ENCODE measurements at places on chromosomes 13 and 19.

- DNase-seq = no peak
Observed at GRCh38 chr19:11063434-11063833, 25.8 kb upstream of the LDLR start.

GRCh38 chr13:103487841-103488240 lies 421.6 kb upstream of the SLC10A2 start:
- no peak for DNase-seq

GRCh38 chr13:98581971-98582702 lies 5.2 kb upstream of the STK24 start:
- no peak for DNase-seq

GRCh38 chr19:43439032-43439708 lies 24.5 kb downstream of the TEX101 start:
- DNase-seq = no peak

DNA sequence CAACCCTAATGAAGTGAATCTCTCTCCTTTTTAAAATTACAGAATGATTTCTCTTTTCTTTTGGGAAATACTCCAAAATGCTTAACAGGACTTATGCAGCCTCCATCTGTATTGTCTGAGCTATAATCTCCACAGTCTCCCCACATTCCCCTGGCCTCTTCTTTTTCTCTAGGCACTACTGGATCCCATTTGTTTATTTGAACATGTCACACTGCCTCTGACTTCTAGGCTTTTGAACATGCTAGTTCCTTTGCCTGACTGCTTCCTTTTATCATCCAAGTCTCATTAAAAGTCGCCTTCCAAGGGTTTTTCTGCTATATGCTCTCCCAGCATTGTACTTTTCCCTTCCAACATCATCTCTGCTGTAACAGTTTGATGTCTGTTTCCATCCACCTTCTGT lies 548.7 kb downstream of the PCDH9 start:
- DNase-seq = no peak

DNA sequence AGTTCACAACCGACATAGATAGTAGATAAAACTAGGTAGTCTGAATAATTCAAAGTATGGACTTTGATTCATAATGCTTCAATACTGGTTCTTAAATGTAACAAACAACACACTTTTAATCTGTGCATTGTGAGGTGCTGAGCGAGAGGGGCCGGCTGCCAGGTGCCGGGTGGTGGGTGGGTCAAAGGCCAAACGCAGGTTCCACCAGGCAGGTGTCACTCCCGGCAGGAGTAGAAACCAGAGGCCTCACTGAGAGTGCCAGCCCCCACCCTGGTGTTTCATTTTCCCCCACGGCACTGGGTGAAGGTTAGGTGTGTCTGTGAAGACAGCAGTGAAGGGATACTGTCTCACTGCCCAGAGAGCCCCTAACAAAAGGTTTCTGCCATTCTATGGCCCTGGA lies 4.2 kb upstream of the TUBGCP3 start:
- DNase-seq = no peak

GRCh38 chr13:74006666-74007065 lies 127.5 kb downstream of the KLF12 start:
- DNase-seq = no peak

DNA sequence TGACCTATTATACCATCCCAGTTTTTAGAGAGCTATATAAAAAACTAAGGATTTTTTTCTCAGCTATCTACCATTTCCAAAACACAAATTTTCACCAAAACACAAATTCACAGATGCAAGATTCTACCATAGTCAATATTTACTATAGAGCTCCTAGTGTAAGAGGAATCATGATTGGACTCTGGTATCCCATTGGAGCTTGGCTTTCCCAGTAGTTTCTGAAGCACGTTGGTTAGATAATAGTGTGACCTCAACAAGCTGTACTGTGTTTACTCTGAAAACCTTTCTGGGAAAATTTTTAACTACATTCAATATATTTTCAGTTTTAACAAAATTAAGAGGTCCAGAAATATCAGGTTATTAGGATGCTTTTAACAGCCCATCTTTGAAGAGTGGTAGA lies 660.6 kb upstream of the SLC10A2 start:
- no peak for DNase-seq

DNA sequence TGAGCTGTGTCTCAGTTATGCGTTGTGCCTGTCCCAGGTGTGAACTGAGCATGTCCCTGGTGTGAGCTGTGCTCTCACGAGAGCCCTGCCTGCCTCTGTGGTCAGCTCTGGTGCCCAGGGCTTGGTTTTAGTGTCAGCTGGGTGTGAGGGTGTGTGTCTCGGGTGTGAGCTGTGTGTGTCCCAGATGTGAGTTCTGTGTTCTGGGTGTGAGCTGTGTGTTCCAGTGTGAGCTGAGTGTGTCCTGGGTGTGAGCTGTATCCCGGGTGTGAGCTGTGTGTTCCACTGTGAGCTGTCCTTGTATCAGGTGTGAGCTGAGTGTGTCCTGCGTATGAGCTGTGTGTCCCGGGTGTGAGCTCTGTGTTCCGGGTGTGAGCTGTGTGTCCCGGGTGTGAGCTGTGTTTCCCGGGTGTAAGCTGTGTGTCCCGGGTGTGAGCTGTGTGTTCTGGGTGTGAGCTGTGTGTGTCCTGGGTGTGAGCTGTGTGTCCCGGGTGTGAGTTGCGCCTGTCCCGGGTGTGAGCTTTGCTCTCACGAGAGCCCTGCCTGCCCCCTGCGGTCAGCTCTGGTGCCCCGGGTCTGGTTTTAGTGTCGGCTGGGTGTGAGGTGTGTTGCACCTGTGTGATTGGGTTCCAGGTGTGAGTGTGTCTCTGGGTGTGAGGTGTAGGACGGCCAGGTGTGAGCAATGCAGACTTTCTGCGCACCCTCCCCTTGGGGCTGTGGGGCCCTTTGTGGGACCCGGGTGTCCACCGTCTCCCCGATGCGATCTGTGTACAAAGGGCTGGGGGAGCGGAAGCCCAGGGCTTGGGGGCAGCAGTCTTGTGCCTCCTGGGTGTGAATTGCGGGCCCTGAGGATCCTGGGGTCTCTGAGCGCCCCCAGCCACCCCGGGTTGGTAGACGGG lies 7.1 kb upstream of the PEAK3 start:
- DNase-seq = no peak

DNA sequence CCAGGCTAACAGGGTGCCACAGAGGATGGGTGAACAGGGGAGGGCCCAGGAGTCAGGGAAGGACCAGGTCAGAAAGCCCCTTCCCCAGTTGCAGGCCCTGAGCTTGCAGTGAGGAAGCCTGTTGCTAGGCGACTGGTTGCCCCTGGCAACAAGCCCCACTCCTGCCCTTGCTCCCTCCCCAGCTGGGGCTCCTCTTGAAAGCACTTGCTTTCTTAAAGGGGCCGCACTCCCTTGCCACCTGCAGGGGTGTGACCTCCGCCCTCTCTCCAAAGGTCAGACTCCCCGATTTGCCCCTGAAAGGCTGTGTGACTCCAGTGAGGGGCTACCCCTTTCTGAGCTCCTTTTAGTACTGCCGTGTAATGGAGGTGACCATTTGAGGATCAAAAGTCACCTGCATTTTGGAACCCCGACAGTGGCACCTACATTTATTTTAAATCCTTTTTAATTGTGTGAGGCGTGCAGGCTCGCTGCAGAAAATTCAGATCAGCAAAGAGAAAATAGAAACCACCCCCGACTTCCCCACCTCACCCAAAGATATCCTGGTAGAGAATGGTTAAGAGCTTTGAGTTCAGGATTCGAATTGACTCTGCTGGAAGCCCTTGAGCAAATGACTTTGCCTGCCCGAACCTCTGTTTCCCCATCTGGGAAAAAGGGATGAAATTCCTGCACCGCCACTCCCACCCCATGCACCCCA lies 4.8 kb downstream of the FCHO1 start:
- peak; percentile 68 for DNase-seq

- no peak for DNase-seq
Observed at GRCh38 chr19:38183251-38183897, 40.6 kb downstream of the DPF1 start.

DNA sequence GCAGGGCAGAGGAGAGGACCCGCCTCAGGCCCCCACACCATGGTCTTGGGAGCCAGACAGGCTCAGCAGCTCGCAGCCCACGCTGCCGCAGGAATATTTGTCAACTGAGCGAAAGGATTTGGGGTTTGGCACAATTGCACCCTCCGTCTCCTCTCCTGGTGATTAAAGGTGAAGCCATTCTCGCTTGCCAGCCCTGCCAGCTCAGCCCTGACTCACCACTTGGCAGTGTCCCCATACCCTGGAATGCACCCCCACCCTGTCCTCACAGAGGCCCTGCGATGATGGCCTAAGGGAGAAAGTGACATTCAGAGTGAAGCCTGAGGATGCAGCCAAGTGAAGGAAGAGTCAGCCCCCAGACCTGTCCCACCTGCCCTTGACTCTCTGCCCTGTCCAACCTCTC lies 18.8 kb downstream of the CYTH2 start:
- DNase-seq = no peak

DNA sequence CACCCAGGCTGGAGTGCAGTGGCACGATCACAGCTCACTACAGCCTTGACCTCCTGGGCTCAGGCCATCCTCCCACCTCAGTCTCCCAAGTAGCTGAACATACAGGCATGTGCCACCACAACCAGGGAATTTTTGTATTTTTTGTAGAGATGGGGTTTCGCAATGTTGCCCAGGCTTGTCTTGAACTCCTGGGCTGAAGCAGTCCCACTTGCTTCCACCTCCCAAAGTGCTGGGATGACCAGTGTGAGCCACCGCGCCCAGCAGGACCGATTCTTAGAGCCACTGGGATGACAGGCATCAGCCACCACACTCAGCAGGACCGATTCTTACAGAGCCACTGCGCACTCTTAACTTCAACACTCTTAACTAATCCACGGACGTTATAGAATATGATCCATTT lies 54.9 kb upstream of the RANBP3 start:
- no peak for DNase-seq

DNA sequence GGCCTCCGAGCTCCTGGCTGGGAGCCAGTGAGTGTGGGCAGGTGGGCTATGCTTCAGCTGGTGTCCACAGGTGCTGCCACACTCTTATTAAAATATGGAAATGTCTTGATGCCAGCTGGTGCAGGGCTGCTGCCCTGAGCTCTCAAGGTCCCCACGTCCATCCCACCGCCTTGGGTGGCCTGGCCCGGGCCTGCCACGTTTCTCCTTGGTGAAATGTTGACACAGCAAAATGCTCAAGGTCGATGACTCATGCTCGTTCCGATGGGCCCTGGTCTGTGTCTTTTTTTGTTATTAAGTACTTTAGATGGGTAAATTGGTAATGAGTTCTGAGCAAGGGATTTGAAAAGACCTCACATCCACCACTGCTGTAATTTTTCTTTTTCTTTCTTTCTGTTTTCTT lies 524.7 kb downstream of the MYO16 start:
- no peak for DNase-seq

DNA sequence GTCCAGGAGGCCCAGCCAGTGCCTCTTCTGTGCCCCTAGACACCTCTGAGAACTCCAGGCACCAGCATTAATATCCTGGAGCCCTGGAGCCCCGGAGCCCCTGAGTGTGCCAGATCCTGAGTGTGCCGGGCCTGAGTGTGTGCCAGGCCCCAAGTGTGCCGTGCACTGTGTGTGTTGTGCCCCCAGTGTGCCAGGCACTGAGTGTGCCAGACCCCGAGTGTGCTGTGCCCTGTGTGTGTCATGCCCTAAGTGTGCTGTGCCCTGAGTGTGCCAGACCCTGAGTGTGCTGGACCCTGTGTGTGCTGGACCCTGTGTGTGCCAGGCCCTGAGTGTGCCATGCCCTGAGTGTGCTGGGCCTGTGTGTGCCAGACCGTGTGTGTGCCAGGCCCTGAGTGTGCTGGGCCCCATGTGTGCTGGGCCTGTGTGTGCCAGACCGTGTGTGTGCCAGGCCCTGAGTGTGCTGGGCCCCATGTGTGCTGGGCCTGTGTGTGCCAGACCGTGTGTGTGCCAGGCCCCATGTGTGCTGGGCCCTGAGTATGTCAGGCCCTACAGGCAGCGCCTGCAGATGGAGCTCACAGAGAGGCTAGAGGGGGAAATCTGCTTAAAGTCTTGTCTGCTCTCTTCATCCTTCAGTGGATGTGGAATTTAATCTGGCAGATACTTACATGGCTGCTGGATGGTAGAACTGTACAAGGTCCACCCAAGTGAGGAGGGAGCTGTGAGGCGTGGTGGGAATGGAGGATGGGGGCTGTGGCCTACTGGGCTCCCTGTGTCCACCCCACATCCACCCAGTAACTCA lies 53.9 kb downstream of the C13orf46 start:
- no peak for DNase-seq

DNA sequence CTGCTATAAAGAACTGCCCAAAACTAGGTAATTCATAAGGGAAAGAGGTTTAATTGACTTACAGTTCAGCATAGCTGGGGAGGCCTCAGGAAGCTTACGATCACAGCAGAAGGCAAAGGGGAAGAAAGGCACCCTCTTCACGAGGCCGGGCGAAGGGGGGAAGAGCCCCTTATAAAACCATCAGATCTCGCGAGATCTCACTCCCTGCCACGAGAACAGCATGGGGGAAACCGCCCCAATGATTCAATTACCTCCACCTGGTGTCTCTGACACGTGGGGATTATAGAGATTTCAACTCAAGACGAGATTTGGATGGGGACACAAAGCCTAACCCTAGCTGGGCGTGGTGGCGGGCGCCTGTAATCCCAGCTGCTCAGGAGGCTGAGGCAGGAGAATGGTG lies 42.8 kb downstream of the SLC6A16 start:
- DNase-seq = no peak

DNA sequence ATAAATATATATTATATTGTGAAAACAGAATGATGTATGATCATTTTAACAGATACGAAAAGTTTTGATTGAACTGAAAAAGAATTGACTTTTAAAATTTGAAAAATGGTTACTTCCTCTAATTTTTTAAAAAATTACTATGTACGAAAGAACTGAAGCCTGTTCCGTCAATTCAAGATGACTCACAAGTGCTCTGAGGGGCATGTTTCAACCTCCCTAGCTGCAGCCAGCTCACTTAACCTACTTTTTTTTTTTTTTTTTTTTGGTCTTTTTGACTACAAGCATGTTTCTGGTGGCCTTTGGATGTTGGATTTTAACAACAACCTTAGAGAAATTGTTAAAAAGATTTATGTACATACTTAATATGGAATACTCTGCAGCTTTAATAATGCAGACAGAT lies 1139.3 kb downstream of the DIAPH3 start:
- no peak for DNase-seq

GRCh38 chr13:79571147-79571546 lies 90.2 kb downstream of the NDFIP2 start:
- DNase-seq = no peak

GRCh38 chr19:31838163-31838815 lies 489.1 kb upstream of the TSHZ3 start:
- peak; percentile 4 for DNase-seq

DNA sequence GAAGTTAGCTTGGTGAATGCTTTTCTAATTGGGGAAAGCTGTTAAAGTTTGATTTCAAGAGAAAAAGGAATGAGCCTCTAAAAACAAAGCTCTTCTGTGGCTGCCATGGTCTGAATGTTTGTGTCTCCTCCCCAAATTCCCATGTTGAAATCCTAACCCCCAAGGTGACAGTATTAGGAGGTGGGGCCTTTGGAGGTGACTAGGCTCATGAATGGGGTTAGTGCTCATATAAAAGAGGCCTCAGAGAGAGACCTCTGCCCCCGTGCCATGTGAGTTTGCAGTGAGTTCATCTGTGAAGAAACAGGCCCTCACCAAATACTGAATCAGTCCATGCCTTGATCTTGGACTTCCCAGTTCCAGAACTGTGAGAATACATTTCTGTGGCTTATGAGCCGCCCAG lies 56.5 kb downstream of the ARHGEF7 start:
- DNase-seq = no peak

- no peak for DNase-seq
Observed at GRCh38 chr13:29140277-29140676, 320.1 kb downstream of the MTUS2 start.

- peak; percentile 84 for DNase-seq
Observed at GRCh38 chr19:10503002-10503789, at the start of gene KEAP1. KEAP1 (minus strand) TSS chr19:10503356; CDS start chr19:10500033, 3,323 bp downstream.

All from substantia nigra (tissue), 51 donors.